ENCODE measurements at places on chromosomes 5 and 9.

DNA sequence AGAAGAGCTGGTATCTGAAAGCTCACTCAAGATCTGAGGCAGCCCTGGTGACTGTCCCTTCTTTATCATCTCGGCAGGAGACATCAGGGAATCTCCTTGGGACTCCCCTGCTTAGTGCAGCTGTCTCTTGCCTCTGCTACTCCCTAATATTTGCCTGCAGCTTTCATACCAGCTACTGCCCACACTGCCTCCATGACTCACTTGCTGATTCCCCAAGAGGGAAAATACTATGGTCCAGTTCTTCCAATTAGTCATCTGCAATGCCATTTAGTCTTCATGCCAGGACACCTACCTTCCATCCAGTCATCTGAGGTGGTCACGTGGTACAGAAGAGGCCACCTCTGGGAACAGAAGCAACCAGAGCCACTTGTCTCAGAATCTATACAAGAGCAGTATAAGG lies 270.8 kb downstream of the NTRK2 start:
- DNase-seq: no peak

- DNase-seq: no peak
These were observed 538.3 kb downstream of the CSNK1G3 start for GRCh38 chr5:124050120-124050770.

DNA sequence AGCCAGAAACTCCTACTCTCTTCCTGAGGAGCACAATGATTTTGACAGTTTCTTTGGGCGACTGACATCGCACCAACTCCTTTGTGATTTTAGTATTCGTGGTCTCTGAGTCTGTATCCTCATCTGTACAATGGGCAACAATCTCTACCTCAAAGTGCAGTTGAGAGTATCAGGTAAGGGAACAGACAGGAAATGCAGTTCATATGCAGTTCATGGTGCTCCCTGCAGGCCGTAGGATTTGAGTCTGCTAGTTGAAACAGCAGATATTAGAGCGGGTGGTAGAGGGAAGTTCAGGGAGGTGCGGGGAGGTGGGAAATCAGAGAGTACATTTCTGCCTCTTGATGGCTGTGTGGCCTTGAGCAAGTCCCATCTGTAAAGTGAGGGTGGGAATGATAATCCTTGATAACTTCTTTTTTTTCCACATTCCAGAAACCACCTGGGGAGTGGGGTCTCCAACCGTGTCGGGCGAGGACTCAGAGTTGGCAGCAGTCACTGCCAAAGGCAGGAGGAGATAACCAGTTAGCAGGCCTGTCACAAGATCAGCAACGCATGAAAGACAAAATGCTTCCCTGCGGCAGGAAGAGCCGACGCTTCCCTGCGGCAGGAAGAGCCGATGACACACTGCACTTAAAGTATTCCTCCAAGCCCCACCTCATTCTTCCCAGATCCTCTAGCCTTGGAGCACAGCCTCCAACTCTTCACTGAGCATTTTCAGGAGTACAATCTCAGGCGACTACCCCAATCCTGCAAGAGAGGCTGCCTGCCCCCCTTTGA lies 6.0 kb upstream of the NEK6 start:
- DNase-seq: no peak

DNA sequence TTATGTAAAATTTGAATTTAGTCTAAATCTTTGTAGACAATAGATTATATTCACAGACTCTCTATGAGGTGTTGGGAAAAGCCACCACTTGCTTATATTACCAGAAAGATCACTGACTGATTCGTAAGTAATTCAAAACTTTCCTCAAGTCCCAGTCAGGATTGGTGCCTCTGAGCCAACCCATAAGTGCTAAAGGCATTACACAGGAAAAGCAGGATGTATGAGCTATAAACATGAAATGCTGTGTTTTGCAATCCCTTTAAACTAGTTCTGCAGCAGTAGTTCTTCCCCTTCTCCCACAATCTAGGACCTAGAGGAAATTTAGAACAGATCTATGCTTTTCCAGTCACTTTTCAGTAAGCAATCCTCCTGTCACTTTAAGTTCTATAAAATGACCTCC lies 48.0 kb downstream of the SHLD3 start:
- no peak for DNase-seq

DNA sequence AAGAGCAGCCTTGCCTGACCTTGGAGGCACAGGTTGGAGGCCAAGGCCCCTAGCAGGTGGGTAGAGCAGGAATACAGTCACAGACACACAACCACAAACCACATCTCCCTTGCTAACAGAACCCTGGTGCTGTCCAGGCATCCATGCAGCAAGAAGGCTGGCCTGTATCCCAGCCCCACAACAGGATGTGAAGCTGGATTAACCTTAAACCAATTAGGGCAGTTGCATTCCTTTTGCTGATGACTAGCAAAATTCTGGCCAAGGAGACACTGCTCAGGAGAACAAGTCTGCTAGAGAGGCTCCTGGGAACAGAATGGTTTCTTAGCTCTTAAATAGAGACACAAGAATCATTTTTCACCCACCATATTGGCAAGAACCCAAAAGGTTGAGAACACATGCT lies 97.8 kb downstream of the C5orf15 start:
- no peak for DNase-seq

- no peak for DNase-seq
These were observed 603.9 kb downstream of the CDH12 start for GRCh38 chr5:22249209-22249729.

- no peak for DNase-seq
These were observed 255.9 kb upstream of the ADRA1B start for GRCh38 chr5:159660401-159660800.

GRCh38 chr5:141934099-141934844 lies 10.6 kb downstream of the DELE1 start:
- peak; percentile 16 for DNase-seq

- no peak for DNase-seq
These were observed 540.2 kb upstream of the TRPC7 start for GRCh38 chr5:136905571-136905970.

DNA sequence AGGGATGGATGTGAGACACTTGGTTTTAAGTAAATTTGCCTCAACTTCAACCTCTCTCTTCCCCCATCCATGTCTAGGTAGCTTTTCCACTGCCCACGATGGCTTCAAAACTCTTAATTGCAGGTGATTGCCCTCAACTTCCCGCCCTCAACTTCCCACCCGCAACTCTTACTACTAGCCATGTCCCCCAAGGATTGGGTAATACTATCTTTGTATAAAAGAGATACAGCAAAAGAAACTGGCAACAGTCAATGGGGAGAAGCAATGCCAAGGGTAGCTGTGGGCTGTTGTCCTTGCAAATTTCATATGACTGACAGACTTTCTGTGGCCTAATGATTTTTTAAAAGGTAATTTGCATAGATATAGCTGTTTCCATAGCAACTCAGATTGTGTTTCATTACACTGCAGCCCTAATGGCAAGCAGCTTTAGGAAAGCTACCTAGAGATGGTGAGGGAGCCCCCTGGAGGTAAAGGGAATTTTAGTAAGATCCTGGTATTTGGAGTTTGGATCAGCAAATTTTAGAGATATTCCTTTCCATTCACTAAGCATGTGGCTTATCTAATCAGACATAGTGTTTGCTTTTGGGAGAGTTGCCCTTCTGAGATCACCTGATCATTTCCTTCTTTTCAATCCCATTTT lies 421.5 kb upstream of the DAP start:
- DNase-seq: no peak

GRCh38 chr9:82535432-82535998 lies 527.4 kb downstream of the RASEF start:
- DNase-seq: no peak

- no peak for DNase-seq
These were observed 421 bp upstream of the DEPDC1B start for GRCh38 chr5:60700416-60700757.

- DNase-seq: no peak
These were observed 173.3 kb downstream of the TRIO start for GRCh38 chr5:14316471-14316870.

DNA sequence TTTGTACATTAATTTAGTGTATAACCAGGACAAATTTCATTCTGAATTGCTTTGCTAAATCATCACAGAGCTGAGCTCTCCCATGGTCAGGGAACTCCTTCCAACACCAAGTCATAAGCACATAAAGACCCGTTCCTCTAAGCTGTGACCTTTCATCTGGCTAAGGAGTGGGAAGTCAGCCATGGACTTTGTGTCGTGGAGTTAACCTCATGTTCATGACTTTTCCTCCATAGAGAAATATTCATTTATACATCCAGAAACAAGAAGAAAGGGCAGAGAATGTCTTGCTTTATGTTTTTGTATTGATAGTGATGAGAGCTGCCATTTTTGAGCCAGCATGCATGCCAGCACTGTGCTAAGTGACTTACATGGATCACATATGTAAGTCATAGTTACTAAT lies 97.5 kb downstream of the INIP start:
- DNase-seq: no peak

DNA sequence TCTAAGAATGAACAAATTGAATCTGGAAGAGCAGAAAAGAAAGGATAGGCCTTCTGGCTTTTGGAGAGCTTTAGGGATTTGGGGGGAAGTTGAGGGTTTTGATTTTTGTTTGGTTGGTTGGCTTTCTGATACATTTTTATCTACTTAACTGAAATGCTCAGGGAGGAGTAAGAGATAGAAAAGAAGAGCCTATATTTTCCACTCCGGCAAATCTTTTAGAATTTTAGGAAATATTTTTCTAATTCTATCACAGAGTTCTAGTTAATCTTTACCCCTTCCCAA lies 25.8 kb upstream of the FST start:
- DNase-seq: no peak

- no peak for DNase-seq
These were observed 47.8 kb upstream of the IRX4 start for GRCh38 chr5:1930501-1930879.

- DNase-seq: no peak
These were observed 81.9 kb upstream of the TLR4 start for GRCh38 chr9:117622347-117622746.

DNA sequence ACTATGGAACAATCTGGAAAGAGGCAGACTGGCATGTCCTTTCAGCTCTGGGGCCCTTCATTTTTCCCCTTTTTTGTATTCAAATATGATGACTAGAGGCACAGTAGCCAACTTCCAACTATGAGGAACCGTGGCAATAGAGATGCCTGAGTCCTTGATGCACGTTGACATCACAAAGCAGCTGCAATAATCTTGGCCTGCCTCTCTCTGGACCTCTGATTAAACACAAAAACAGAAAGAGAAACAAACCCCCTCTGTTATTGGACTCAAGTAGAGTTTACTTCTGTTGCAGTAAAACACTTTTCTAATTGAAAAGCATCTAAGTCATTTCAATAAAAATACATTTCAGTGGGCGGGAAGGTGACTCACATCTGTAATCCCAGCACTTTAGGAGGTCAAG lies 122.2 kb upstream of the GRAMD2B start:
- no peak for DNase-seq

- no peak for DNase-seq
These were observed 532.4 kb downstream of the ANXA1 start for GRCh38 chr9:73683862-73684591.

DNA sequence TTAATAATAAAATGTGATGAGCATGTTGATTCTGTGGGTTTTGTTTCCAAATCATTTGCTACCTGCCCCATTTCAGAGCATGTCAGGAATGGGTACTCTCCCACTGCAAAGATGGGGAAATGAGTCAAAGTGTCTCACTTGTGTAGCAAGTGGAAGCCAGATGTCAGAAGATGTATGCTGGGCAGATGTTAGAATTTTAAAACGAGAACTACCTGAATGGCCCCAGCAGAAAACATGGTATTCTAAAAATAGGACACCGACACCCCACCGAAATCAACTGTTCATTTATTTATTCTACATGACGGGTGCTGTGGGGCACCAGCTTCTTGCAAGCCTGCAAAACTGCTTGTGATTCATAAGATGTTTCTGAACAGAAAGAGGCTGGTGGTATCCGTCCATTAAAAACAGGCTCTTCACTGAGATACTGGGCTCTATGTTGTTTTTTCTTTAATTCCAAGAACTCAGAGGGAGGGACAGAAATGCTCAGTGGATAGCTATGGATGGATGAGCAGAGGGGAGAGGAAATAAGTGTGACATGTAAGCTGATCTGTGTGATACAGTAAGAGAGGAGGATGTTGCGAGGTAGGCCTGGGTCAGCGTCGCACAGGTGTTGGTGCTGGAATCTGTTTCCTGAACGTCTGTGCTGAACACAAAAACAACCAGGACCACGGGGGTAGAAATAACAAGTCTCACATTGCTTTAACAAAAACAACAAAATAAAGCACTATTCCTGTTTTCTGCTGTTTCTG lies 157.2 kb downstream of the EFNA5 start:
- DNase-seq: no peak

GRCh38 chr5:372996-373709 lies 51.6 kb downstream of the AHRR start:
- DNase-seq: no peak

DNA sequence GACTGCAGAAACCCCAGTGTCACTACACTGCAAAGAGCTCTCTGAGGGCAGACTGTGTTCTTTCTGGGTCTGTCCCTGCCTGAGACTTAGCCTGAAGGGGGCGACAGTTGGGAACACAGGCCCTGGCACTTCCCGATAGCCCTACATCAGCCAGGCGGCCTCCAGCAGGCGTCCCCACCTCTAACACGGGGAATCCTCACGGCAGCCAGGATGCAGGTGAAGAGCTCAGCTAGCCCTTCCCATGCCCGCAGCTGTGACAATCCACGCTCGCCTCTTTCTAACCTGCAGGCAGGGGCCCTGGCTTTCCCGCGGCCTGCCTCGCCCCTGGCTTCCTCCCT lies 5.9 kb downstream of the MED22 start:
- DNase-seq: no peak

- no peak for DNase-seq
These were observed 693.8 kb downstream of the DNAH5 start for GRCh38 chr5:13250464-13251291.

GRCh38 chr9:38287420-38287985 lies 105.0 kb upstream of the ALDH1B1 start:
- no peak for DNase-seq

DNA sequence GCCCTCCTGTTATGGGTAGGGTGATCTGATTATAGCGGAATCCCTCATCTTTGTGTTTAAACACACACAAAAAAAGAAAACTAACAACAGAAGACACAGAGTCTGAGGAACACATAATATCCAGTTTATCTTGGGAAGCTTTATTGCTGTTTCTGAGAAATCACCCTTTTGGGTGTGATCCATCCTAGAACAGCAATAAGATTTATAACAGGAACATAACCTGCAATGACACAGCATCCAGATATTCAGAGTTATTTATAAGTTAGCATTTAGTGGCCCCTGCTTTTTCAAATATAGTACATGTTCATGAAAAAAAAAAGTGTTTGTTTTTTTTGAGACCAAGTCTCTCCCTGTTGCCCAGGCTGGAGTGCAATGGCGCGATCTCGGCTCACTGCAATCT lies 79.9 kb downstream of the RFK start:
- no peak for DNase-seq

- DNase-seq: no peak
These were observed 32.8 kb downstream of the ZNF608 start for GRCh38 chr5:124713595-124713994.

Data from NCI-H1436 treated with DMSO at 0.1 percent for 48 hours (cell line).